ENCODE measurements at places on chromosomes 5 and 9.

GRCh38 chr9:11457825-11458790 lies 845.3 kb upstream of the PTPRD start:
- DNase-seq, result no peak

GRCh38 chr9:38250279-38251035 lies 142.0 kb upstream of the ALDH1B1 start:
- DNase-seq, result no peak

- DNase-seq, result no peak
Observed at GRCh38 chr5:130724658-130725057, 440.4 kb downstream of the HINT1 start.

DNA sequence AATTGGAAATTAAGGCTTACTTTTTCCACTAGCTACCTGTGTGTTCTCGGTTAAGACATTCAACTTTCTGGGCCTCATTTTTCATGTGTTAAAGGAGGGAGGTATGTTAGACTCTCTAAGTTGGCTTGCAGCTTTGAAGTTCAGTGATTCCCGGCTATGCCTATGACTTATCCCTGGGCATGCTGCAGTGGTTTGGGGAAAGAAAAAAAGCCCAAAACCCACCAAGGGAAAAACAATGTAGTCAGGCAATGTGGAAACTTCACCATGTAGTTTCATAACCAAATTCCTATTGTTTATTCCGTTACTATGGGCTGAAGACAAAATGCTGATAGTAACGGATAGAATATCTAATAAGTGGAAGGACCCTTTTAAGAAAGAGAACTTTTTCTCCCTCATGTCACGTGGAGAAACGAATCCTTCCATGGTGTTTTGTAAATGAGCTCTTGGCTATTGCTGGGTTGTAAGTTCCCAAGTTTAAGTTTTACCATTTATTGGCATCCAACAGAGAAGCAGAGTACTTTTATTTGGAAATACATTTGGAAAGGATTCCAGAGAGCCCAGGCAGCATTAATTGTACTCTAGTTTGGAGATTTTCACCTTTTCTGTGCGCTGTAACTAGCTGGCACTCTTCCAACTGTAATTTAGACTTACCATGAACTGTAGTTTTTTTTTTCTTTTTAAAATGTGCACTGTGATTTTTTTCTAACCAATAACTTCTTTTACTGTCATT lies 84.9 kb upstream of the MPDZ start:
- DNase-seq, result no peak
